ENCODE measurements at places on chromosomes 6 and 20.

DNA sequence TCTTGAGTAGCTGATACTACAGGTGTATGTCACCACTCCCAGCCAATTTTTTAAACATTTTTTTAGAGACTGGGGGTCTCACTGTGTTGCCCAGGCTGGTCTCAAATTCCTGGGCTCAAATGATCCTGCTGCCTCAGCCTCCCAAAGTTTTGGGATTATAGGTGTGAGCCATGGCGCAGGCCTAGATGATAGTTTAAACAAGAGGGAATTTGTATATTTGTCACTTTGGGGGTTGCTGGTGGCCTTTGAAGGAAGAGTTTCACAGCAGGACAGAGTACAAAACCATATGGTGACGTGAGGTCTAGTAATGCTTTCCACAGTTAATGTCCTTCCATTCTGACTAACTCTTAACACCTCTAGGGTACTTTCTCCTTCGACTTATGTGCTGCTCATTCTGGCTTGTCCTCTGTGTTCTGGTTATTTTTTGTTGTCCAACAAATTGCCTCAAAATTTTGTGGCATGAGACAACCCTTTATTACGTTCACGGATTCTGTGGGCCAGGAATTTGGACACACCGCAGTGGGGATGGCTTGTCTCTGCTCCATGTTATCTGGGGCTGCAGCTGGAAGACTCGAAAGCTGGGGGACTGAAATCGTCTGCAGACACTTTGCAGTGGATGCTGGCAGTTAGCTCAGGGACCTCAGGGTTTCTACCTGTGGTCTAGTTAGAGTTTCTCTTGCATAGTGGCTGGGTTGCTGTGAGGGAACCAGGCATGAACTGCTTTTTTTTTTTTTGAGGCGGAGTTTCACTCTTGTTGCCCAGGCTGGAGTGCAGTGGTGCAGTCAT lies 23.0 kb upstream of the IER3 start:
- DNase-seq: no peak

DNA sequence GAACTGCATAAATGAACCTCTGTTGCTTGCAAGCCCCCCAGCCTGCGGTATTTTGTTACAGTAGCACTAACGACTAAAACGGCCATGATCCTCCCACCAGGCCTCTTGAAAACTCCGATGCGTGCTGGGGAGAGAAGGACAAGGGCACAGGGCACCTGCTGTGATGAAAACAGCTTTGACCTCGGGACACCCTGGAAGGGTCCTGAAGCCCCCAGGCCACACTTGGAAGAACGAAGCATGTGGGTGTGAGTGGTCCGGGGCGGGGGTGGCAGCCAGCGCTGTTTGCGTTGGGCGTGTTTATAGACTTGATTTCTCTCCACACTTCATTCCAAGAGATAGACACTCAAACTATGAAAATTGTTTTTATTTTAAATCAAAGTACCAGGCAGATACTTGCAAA lies 13.2 kb upstream of the HELZ2 start:
- no peak for DNase-seq

DNA sequence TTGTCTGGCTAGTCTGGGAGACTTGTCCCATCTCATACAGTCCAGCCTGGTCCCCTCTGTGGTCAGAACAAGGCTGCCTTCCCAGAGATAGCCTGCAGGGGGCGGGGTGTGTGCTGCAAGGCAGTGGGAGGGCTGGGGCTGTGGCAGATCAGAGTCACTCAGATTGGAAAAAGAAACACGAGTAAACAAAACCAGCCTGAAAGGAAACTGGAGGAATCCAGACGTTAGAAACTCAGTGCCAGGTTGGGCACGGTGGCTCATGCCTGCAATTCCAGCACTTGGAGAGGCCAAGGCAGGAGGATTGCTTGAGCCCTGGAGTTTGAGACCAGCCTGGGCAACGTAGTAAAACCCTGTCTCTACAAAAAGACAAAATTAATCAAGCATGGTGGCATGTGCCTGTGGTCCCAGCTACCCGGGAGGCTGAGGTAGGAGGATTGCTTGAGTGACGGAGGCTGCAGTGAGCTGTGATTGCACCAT lies 20.2 kb downstream of the LEMD2 start:
- peak; percentile 54 for DNase-seq

DNA sequence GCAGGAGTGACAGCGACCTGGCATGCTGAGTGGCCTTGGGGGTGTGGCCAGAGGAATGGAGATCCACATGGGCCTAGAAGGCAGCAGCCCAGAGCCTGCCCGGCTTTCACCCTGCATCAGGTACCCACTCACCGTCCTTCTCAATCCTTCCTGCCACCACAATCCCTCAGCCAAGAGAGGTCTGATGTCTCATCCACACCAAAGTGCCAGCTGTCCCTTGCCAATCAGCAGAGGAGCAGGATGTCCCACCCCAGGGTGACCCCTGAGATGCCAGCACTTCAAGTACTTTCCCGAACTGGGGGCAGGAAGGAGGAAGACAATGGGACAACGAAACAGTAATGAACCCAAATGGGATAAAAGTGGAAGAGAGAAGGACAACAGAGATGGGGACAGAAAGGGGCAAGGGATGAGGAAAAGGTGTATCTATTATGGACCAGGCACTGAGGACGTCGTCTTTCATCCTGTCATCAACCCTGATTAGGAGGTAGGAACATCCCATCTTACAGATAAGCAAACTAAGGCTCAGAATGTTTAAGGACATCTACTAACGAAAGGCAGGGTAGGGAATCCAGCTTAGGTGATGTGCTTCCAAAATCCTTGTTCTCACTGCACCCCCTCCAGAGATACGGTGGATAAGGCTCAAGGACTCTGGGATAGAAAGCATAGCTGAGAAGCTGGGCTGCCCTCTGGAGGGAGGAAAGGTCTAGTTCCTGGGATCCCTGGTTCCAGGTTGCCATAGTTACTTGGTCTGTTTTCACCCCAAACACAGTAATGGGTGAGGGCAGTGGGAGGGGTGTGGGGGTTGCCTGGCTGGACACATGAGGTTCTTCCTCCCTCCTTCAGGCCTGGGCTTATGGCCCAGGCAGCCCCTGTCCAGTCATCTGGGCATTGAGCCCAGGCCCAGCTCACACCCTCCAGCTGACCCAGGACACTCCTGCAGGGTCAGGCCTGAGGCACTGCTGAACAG lies 4.5 kb upstream of the TNXB start:
- no peak for DNase-seq

GRCh38 chr20:24705486-24705885 lies 236.1 kb downstream of the SYNDIG1 start:
- no peak for DNase-seq

- DNase-seq: no peak
These were observed 5.6 kb downstream of the BRD2 start for GRCh38 chr6:32974016-32974333.

DNA sequence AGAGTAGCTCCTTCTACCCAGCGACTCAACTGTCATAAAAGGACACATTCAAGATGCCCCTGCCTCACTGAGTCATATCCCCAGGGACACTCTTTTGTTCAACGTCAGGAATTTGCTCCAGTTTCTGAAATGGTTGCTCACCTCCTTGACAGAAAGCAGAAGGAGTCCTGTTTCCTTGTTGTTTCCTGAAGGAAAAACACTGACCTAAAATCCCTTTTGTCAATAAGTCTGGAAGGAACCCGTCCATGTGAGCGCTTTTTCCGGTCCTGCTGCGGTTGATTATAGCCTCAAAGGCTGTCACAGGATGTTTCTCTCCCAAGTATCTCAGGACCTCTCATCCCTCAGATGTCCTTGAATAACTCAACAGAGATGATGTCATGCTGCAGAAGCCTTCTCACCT lies 113.6 kb upstream of the PLEKHG1 start:
- no peak for DNase-seq

DNA sequence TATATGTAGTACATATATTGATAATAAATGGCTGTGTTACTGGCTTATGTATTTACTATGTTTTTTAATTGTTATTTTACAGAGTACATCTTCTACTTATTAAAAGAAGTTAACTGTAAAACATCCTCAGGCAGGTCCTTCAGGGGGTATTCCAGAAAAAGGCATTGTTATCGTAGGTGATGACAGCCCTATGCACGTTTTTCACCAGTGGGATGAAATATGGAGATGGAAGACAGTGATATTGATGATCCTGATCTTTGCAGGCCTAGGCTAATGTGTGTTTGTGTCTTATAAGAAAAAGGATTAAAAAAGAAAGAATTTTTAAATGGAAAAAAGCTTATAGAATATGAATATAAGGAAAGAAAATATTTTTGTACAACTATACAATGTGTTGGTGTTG lies 7.5 kb downstream of the CD2AP start:
- DNase-seq: no peak

Measured in stimulated activated CD4-positive, alpha-beta T cell treated with anti-CD3 and anti-CD28 coated beads, Interleukin-1b, Interleukin-23, amount 100 ng/mL, for 1 hour (primary cell).